ENCODE measurements at places on chromosomes 12 and 14.
A peak's percentile ranks its signal among the peaks of the same experiment; 100 is the strongest.

DNA sequence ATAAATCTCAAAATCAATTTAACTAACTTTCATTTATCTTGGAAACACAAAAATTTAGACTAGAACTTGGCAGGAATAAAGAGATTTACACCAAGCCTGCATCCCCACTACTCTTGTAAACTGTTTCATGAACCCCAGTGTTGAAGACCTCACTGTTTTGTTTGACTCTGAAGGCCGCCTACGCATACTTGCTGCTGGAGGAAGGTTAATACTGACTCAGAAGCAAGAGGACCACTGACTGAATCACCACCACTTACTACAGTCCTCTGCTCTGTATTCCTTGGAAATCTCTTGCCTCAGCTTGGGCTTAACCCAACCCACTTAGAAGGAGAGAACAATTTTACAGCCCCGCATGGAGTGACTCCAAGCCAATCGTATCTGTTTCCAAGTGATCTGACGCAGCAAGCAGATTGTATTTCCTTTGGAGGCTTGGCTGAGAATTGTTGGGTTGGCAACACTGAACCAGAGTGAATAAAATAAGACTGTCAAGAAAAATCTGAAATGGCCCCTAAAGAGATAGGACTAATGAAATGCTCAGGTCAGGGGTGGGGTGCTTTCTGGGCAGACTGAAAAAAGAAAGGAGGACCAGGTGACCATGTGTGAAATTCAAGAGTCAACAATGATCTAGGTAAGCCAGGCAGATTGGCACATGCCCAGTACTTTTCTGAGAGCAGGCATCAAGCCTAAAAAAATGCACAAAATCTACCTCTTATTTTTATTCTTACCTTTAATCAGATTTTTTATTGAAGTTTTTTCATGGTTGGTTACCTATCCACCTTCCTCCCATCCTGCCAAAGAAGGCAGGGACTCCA lies 248.6 kb downstream of the ZFP36L1 start:
- H3K27me3 ChIP-seq = no peaks in the 10 kb centered on the region
- H3K27ac ChIP-seq = peak overlapping the region; percentile 98
- peaks cover 8% of the 10 kb centered on the region for H3K4me1 ChIP-seq
- DNase-seq = no peak
- no peaks in the 10 kb centered on the region for H3K36me3 ChIP-seq
- no peak overlapping the region for H3K4me3 ChIP-seq

GRCh38 chr12:93170928-93171327 lies 206.8 kb upstream of the NUDT4 start:
- DNase-seq = no peak
- no peak overlapping the region for H3K4me3 ChIP-seq
- no peaks in the 10 kb centered on the region for H3K27me3 ChIP-seq

DNA sequence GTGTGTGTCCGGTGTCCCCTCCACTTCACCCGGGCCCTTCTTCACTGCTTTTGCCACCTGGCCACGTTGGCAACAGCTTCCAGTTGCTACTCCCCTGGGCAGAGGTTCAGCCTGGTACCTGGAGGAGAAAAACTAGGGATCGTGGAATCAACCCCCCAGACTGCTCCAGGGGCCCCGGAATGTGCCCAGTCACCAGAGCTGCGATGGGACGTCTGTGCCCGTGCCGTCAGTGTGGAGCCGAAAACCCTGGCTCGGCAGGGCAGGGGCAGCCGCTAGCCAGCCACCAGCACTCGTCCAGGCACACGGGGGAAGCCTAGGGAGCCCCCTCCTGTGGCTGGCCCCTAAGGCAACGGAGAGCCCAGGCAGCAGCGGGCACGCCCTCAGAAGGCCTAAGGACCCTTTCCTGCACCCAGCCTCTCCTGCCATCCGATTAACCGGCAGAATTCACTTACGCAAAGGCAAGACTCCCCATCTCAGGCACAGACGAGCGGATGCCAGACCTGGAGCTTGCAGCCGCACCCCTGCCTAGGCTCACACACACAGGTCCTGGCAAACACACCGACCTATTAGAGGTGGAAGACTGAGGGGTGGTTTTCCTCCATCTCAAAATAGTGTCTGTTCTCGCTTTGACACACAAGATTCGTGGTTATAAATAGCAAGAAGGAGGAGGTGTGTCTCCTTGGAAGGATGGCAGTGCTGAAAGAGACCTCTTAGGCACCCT lies 62.6 kb downstream of the FBXL14 start:
- peaks cover 8% of the 10 kb centered on the region for H3K4me1 ChIP-seq
- no peaks in the 10 kb centered on the region for H3K36me3 ChIP-seq
- peaks cover 9% of the 10 kb centered on the region for H3K27me3 ChIP-seq
- H3K4me3 ChIP-seq = peak overlapping the region; percentile 36

DNA sequence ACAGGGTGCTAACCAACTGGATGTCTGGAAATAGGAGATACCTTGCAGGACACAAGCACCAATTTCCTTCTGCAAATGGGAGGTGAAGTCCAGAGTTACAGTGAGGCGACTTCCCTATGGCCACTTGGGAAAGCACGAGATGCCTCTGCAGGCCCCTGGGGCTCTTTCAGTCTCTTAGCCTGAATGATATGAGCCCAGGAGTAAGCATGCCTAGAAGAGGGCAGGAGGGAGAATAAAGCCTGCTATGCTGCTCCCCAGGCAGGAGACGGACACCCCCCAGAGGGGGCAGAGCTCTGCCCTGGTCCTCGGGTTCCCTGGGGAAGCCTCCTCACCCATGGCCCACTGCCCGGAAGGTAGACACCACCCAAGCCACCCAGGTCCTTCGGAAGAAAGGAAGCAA lies 105.1 kb downstream of the GCH1 start:
- no peak overlapping the region for H3K4me3 ChIP-seq
- H3K4me1 ChIP-seq = no peaks in the 10 kb centered on the region
- DNase-seq = no peak
- no peaks in the 10 kb centered on the region for H3K27me3 ChIP-seq
- H3K36me3 ChIP-seq = no peaks in the 10 kb centered on the region

DNA sequence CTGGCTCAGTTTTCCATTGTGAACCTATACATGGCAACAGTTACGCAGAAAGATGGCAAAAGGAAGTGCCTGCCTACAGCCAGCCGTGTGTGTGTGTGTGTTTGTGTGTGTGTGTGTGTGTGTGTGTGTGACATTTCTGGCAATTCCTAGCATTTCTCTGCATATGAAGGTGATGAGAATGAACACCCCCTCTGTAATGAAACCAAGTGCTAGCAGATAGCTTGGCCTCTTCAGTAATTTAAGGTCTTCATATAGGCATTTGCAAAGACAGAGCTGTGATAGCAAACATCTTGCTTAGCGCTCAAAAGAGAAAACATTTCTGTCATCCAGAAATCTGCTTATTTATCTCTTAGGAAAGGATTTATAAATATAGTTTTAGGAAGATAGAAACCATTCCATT lies 389.1 kb downstream of the AACS start:
- H3K27me3 ChIP-seq = no peaks in the 10 kb centered on the region
- no peak overlapping the region for H3K27ac ChIP-seq
- no peaks in the 10 kb centered on the region for H3K36me3 ChIP-seq
- DNase-seq = no peak

DNA sequence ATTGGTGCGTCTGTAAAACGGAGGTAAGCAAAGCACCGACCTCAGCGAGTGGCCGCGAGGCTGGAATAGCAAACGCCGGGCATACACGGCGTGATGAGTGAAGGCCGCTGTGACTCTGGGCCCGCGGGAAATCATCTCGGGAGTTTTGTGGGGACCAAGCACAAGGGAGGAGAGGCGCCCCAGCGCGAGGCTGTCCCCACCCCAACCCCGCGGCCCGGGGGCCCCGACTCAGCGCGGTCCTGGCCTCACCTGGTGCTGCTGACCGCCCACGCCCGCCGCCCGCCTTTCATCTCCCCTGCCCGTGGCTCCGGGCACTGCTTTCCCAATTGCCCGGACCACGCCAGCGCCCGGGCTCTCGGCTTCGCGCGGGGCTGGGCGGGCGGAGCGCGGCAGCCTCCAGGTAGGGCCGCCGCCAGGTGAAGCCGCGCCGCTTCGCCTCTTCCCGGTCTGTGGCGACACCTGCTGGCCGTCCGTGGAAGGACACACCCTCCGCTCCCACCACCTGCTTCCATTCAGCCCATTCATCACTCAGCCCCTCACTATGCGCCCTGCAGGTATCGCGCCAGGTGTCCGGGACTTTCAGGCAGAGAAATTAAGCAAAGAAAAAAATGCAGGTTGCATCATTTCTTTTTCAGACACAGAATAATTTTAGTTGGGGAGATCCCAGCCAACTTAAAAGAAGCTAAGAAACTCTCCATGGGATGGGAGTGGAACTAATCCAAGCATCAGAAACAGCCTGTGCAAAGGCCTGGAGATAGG lies 360.4 kb downstream of the MED13L start:
- H3K4me1 ChIP-seq = no peaks in the 10 kb centered on the region
- peak overlapping the region; percentile 72 for H3K4me3 ChIP-seq
- H3K27ac ChIP-seq = peak overlapping the region; percentile 13

- no peak for DNase-seq
- H3K36me3 ChIP-seq = no peaks in the 10 kb centered on the region
- no peak overlapping the region for H3K4me3 ChIP-seq
- H3K4me1 ChIP-seq = no peaks in the 10 kb centered on the region
- no peaks in the 10 kb centered on the region for H3K27me3 ChIP-seq
- H3K27ac ChIP-seq = no peak overlapping the region
Measured at GRCh38 chr14:56044196-56044595, 74.0 kb upstream of the PELI2 start.

DNA sequence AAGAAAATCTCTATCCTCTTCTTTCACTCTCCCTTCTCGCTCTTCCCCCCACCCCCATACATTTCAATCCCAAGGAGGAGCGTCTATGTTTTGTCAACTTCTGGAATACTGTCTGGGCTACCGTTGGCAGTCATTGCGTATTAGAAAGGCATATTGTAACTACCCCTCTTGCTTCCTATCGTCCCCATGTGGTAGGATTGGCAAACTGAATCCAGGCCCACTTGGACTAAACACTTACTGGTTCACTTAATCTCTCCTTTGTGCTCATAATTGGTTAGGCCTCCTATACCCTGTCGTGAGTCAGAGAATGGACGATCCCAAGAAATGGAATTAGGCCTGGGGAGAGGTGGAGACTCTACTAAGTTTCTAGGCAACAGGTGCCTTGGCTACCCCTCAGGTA lies 68.8 kb upstream of the SLC8A3 start:
- no peak overlapping the region for H3K27ac ChIP-seq
- H3K27me3 ChIP-seq = no peaks in the 10 kb centered on the region

GRCh38 chr12:45762185-45763110 lies 32.9 kb downstream of the ARID2 start:
- H3K27ac ChIP-seq = no peak overlapping the region
- no peaks in the 10 kb centered on the region for H3K4me1 ChIP-seq
- no peak overlapping the region for H3K4me3 ChIP-seq
- no peak for DNase-seq
- H3K36me3 ChIP-seq = no peaks in the 10 kb centered on the region

DNA sequence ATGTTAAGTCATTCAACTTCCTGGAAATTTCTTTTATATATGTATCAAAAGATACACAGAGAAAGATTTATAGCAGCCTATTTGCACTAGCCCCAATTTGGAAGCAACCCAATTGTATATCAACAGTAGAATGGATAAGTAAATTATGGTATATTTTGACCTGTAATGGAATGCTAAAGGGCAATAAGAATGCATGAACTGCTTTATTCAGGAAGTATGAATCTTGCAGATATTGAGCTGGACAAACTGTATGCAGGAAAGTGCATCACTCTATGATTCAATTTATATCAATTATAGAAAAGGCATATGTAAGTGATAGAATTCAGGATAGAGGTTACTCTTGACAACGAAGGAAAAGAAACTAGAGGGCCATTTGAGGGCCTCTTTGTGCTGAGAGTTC lies 913.1 kb upstream of the FBXO33 start:
- H3K4me3 ChIP-seq = no peak overlapping the region
- DNase-seq = no peak
- H3K4me1 ChIP-seq = no peaks in the 10 kb centered on the region
- H3K27ac ChIP-seq = no peak overlapping the region

GRCh38 chr12:130420071-130420470 lies 82.4 kb downstream of the PIWIL1 start:
- DNase-seq = no peak
- no peak overlapping the region for H3K4me3 ChIP-seq
- no peaks in the 10 kb centered on the region for H3K27me3 ChIP-seq
- no peaks in the 10 kb centered on the region for H3K4me1 ChIP-seq
- H3K27ac ChIP-seq = no peak overlapping the region

- no peaks in the 10 kb centered on the region for H3K36me3 ChIP-seq
- no peaks in the 10 kb centered on the region for H3K27me3 ChIP-seq
- no peak for DNase-seq
Measured at GRCh38 chr12:49138587-49138986, 7.4 kb upstream of the TUBA1B start.

DNA sequence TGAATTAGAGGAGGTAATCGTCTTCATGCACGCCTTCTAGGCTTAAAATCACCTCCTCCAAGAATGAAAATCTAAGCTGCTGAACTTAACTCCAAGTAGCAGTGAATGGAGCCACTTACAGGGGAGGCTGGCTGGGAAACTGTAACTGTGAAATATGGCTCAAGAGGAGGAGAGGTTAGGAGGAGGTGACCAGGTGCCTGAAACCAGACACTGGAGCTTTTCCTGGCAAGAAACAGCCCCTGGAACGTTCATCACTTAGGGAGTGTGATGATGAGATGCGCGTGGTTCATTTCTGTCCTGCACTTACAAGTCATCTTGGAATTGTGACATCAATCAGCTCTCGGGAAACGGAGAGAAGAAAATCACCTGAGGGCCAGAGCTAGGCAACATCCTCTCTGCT lies 62.3 kb upstream of the TMEM132C start:
- H3K36me3 ChIP-seq = no peaks in the 10 kb centered on the region
- DNase-seq = no peak
- H3K27ac ChIP-seq = no peak overlapping the region
- no peaks in the 10 kb centered on the region for H3K4me1 ChIP-seq

GRCh38 chr12:66131067-66131688 lies 628 bp upstream of the LLPH start:
- no peaks in the 10 kb centered on the region for H3K27me3 ChIP-seq
- H3K27ac ChIP-seq = peak overlapping the region; percentile 82
- H3K4me1 ChIP-seq = no peaks in the 10 kb centered on the region
- H3K36me3 ChIP-seq = no peaks in the 10 kb centered on the region
- no peak for DNase-seq

DNA sequence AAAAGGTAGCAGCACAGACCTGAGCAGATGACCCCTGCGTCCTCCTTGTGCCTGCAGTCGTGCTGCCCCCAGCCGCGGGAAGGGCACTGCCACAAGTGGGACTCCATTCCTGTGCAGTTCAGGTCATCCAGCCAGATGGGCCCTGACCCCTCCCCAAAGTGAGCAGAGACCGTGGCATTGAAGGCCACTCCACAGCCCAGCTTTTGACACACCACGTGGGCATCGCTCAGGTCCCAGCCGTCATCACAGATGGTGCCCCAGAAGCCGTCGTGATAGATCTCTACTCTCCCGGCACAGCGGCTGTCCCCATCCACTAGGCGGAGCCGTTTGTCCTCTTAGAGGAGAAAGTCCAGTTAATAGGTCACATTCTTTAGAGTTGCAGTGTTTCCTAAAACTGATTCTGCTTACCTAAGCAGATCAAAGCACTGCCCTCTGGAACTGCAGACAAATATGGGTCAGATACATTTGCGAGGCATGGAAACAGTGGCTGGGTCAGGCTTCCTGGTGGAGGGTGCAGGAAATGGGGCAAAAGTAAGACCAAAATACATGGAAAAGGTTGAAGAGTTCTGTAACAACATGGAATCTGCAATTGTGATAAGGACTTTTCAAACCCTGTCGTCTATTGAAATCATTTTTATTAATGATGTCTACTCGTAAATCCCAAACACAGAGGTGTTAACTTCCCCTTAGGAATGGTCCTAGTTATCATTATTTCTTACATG lies 69.4 kb downstream of the CD163L1 start:
- no peak overlapping the region for H3K4me3 ChIP-seq
- no peaks in the 10 kb centered on the region for H3K4me1 ChIP-seq
- no peak overlapping the region for H3K27ac ChIP-seq
- no peaks in the 10 kb centered on the region for H3K27me3 ChIP-seq
